Psoas muscle (tissue), 8 donors: ENCODE measurements at places on chromosomes 1 and 21. TPM values are rescaled to one million over a fixed set of nuclear protein-coding genes. Genes with fewer than 3 reads are reported as not detected.

The PRAMEF12 gene
- not detected for total RNA-seq

The LPAR3 gene
- total RNA-seq: 0.20 TPM

The CCDC185 gene
- not detected for total RNA-seq

The UBE2U gene
- total RNA-seq: not detected

The LCE2B gene
- not detected for total RNA-seq

The SH2D1B gene
- 1.6 TPM for total RNA-seq

The BPNT1 gene
- 5.8 TPM for total RNA-seq

DNA sequence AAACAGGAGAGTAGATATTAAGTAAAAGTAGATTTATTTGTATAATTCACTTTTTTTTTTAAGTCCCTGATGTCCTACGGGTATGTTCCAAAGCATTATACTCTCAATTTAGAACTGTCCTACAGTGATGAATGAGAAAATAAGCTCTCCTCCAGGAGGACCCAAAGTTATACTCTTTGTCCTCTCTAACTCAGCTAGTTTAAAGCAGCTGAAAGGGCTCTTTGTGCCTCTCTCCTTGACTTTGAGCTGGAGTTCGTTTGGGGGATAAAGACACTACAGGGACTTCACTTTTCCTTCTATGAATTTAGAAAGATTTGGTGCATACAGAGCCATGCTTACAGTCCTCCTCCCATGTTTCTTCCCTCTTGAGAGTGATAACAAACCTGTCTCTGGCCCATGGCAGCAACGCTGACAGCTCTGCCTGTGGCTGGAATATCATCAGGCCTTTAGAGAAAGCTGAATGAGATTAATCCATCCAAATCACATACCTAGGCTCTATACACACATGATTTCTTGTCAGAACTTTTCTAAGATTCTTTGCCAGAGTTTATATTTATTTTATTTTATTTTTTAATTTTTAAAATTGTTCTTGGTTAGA lies 134.3 kb downstream of the PIK3R3 start:
- H3K4me1 ChIP-seq: peaks cover 7% of the 10 kb centered on the region
- H3K4me3 ChIP-seq: no peak overlapping the region
- peaks cover 57% of the 10 kb centered on the region for H3K36me3 ChIP-seq
- no peak for DNase-seq

GRCh38 chr1:167492481-167492910 lies 25.8 kb downstream of the CD247 start:
- H3K27ac ChIP-seq: no peak overlapping the region
- no peaks in the 10 kb centered on the region for H3K27me3 ChIP-seq
- DNase-seq: no peak
- H3K36me3 ChIP-seq: no peaks in the 10 kb centered on the region
- no peak overlapping the region for H3K4me3 ChIP-seq

GRCh38 chr1:212946872-212947271 lies 3.5 kb upstream of the VASH2 start:
- no peak overlapping the region for H3K4me3 ChIP-seq
- H3K27ac ChIP-seq: no peak overlapping the region
- no peaks in the 10 kb centered on the region for H3K36me3 ChIP-seq
- DNase-seq: no peak

- no peak for DNase-seq
- no peak overlapping the region for H3K4me3 ChIP-seq
- peak overlapping the region; percentile 97 for H3K27ac ChIP-seq
- peaks cover 59% of the 10 kb centered on the region for H3K4me1 ChIP-seq
Measured at GRCh38 chr1:109369167-109369746, 28.5 kb downstream of the SORT1 start.

DNA sequence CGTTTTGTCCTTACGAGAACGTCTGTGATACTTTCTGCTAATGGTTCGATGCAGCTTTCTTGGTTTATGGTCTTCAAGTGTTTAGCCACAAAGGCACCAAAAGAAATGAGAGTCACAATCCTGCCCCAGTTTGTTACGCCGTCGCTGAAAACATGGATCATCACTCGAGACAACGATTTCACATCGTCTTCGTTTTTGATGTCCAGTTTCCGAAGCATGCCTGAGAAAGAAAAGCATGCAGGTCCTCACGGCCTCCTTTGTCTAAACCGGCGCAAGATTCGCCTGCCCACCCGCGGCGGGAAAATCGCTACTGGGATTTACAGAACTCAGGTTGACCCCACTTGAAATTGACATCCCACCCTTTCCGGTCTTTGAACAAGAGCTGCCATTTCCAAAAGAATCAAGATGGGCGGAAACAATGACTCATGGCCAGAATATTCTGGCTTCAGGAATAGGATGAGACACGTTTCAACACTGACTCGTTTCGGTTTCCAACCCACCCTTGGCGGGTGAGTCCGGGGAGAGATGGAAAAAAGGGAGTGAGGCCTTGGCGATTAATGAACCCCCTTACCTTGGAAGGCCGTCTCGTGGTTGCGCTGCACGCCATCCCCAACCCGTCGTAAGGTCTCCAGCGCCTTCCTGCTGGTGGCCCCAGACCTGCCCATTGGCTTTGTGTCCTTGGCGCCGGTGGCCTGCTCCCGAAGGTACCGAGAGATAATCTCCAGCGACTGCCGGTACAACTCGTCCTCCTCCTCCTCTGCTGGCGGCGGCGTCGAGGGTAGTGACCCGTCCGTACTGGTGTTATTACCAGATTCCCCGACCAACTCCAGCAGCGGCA lies 919 bp downstream of the MCL1 start:
- H3K27me3 ChIP-seq: no peaks in the 10 kb centered on the region
- peaks cover 49% of the 10 kb centered on the region for H3K36me3 ChIP-seq
- H3K4me3 ChIP-seq: peak overlapping the region; percentile 92
- peak; percentile 66 for DNase-seq
- H3K4me1 ChIP-seq: peaks cover 26% of the 10 kb centered on the region

DNA sequence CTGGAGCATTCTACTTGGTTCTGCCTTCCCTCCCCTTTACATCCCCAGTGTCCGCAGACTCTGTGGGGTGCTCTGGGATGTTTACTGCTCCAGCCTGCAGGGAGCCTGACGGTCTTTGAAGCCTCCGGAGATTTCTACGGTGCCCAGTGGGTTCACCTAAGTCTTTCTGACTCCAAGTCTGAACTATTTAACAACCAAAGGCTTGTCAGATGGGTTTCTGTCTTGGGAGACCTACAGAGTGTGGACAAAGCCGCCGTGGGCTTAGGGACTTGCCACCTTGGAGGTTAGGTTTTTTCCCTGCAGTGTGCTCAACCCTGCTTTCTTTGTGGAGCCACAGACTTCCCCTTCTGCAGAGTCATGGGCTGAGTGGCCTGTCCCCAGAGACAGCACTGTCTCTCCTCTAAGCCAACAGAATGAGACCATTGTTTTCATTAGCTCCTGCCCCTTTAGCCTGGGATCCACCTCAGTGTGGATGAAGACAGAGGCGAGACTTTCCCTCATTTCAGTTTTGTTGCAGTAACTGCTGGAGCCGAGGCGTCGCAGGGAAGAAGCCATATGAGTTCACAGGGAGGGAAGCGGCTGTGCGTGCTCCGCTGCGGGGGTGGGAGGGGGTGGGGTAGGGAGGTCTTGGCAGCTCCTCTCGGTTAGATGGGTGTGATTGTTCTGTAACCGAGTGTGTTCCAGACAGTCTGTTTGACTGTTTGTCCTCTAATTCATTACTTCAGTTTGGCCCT lies 120.7 kb downstream of the CNIH3 start:
- no peaks in the 10 kb centered on the region for H3K27me3 ChIP-seq
- H3K36me3 ChIP-seq: no peaks in the 10 kb centered on the region
- H3K27ac ChIP-seq: no peak overlapping the region
- peaks cover 32% of the 10 kb centered on the region for H3K4me1 ChIP-seq

GRCh38 chr1:104387716-104388508 lies 638.2 kb downstream of the AMY1C start:
- no peaks in the 10 kb centered on the region for H3K4me1 ChIP-seq
- no peak for DNase-seq
- no peak overlapping the region for H3K27ac ChIP-seq
- H3K27me3 ChIP-seq: no peaks in the 10 kb centered on the region

DNA sequence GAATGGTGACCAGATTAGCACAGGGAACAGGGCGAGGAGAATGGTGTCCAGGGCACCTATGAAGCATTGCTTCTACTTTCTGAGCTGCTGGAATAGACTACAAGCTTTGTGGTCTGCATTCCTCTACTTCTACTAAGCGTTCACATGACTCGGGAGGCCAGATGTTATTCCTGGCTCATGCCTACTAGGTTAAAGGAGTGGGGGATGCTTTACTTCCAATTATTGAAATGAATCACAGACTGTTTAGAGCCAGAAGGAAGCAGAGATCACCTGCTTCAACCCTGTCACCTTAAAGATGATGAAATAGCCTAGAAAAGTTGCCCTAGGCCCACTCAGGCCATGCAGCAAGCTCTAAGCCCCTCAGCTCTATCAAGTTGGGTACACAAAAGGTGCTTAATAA lies 633.5 kb downstream of the KIF26B start:
- H3K4me3 ChIP-seq: no peak overlapping the region
- no peaks in the 10 kb centered on the region for H3K27me3 ChIP-seq
- H3K27ac ChIP-seq: no peak overlapping the region
- H3K36me3 ChIP-seq: no peaks in the 10 kb centered on the region
- no peak for DNase-seq

- no peak overlapping the region for H3K4me3 ChIP-seq
- no peak overlapping the region for H3K27ac ChIP-seq
- no peaks in the 10 kb centered on the region for H3K36me3 ChIP-seq
- H3K27me3 ChIP-seq: no peaks in the 10 kb centered on the region
- H3K4me1 ChIP-seq: peaks cover 19% of the 10 kb centered on the region
Measured at GRCh38 chr1:30761381-30762151, 4.0 kb upstream of the LAPTM5 start.

GRCh38 chr1:74673351-74674111 lies at the start of gene ERICH3:
Gene ERICH3, minus strand, starts transcription at chr1:74673792. Its CDS starts 273 bp downstream, at chr1:74673519.
- H3K36me3 ChIP-seq: no peaks in the 10 kb centered on the region
- DNase-seq: no peak
- no peak within 1 kb of the TSS for H3K27ac ChIP-seq
- H3K4me1 ChIP-seq: no peaks in the 10 kb centered on the region
- peak within 1 kb of the TSS; percentile 53 for H3K4me3 ChIP-seq
- H3K27me3 ChIP-seq: peaks cover 25% of the 10 kb centered on the region

- no peaks in the 10 kb centered on the region for H3K27me3 ChIP-seq
- H3K4me1 ChIP-seq: no peaks in the 10 kb centered on the region
- H3K4me3 ChIP-seq: no peak overlapping the region
- no peak for DNase-seq
Measured at GRCh38 chr1:116956378-116956777, 45.2 kb upstream of the CD101 start.

- H3K27me3 ChIP-seq: no peaks in the 10 kb centered on the region
- DNase-seq: no peak
- peaks cover 17% of the 10 kb centered on the region for H3K36me3 ChIP-seq
- H3K4me1 ChIP-seq: peaks cover 31% of the 10 kb centered on the region
- peak overlapping the region; percentile 95 for H3K27ac ChIP-seq
- peak overlapping the region; percentile 89 for H3K4me3 ChIP-seq
Measured at GRCh38 chr1:89996450-89997110, 1.7 kb downstream of the ZNF326 start.

DNA sequence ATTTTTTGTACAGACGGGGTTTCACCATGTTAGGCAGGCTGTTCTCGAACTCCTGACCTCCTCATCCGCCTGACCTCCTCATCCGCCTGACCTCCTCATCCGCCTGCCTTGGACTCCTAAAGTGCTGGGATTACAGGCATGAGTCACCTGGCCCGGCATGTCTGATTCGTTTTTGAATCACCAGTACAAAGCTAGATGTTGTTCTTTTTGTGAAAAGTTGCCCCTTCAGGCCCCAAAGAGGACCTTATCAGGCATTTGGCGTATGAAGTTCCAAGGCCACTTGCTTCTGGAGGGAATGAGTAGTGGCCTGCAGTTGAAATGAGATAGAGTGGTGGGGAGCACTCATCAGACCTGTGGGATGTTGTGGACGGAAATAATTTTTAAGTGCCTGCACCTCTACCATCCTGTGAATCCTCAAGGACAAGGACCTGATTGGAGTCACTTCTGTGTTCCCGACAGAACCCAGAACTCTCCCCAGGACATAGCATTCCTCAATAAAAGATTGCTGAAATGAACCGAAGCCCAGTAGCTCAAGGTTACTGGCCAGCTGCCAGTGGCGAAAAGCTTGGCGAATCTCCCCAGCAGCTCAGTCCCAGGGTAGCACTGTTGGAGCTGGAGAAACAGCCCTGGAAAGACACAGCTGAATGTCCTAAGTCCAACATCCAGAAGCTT lies 50.1 kb downstream of the NDUFS5 start:
- peak; percentile 84 for DNase-seq
- H3K4me3 ChIP-seq: no peak overlapping the region
- H3K4me1 ChIP-seq: no peaks in the 10 kb centered on the region
- peaks cover 2% of the 10 kb centered on the region for H3K27me3 ChIP-seq
- H3K27ac ChIP-seq: no peak overlapping the region
- H3K36me3 ChIP-seq: no peaks in the 10 kb centered on the region

DNA sequence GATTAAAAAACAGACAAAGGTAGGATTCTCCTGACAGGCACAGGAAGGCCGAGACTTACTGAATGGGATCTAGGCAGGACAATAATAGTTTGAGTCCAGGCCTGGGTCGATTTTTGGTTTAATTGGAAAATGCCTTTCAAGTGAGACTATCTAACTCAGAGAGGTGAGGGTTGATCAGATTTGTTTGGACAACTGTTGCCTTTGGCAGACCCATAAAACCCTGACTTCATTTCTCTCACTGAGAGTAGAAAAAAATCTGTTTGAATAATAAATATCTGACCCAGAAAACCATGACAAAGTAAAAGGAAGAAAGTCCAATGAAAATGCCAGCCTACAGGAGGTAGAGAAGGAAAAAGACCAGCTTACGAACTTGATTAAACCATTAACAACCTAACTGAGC lies 12.3 kb upstream of the SLC30A10 start:
- no peaks in the 10 kb centered on the region for H3K36me3 ChIP-seq
- no peak overlapping the region for H3K4me3 ChIP-seq
- no peak for DNase-seq

DNA sequence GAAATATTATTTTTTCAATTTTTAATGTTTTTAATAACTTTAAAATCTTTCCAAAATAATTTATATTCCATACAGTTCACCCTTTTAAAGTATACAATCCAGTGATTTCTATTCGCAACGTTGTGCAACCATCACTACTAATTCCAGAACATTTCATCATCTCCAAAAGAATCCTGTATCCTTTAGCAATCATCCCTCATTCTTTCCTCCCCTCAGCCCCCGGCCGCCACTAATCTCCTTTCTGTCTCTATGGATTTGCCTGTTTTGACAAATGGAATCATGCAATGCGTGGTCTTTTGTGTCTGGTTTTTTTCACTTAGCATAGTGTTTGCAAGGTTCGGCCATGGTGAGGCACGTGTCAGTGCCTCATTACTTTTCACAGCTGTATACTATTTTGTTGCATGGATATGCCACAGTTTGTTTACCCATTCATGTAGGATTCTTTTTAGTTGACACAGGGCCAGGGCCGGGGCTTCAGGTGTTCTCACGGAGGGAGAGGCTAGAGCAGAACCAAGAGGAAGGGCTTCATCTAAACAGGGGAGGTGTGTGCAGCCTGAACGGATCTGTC lies 40.6 kb upstream of the ZBTB40 start:
- no peak for DNase-seq
- H3K4me1 ChIP-seq: no peaks in the 10 kb centered on the region
- no peaks in the 10 kb centered on the region for H3K36me3 ChIP-seq
- no peak overlapping the region for H3K27ac ChIP-seq
- no peak overlapping the region for H3K4me3 ChIP-seq
- no peaks in the 10 kb centered on the region for H3K27me3 ChIP-seq

GRCh38 chr1:79899914-79900313 lies 893.4 kb upstream of the ADGRL4 start:
- no peak for DNase-seq
- H3K27ac ChIP-seq: no peak overlapping the region
- no peaks in the 10 kb centered on the region for H3K4me1 ChIP-seq
- H3K27me3 ChIP-seq: no peaks in the 10 kb centered on the region
